ENCODE measurements at places on chromosomes 5 and 9.
A peak's percentile ranks its signal among the peaks of the same experiment; 100 is the strongest.

GRCh38 chr9:101528015-101528414, 5.6 kb upstream of the RNF20 start:
- DNase-seq, result no peak

DNA sequence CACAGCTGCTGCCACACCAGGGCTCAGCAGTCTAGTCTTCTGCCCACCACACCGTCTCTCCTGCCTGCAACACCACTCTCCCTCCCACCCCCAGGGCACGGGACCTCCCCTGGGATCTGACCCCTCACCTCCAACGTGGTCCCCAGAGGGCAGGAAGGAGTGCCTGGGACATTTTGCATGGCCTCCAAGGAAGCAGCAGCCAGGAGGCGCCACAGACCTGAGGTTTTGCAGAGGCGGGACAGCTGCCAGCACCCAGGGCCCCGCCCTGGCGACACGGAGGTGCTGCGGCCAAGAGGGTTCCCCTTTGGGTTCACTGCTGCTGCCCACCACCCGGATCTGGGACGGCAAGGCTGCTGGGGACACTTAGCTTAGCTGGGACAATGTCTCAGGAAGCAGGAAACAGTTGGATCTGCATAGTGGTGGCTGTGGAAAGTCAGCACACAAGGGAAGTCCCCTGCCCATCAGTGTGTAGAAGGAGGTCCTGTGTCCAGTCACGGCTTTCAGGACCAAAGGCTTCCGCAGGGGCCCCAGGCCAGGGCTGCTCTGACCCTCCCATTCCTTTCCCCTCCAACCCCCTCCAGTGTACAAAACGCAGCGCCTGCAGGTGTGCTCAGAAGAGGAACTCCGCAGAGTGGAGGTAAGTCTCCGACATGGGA, 13.8 kb downstream of the PROP1 start:
- no peak for DNase-seq

DNA sequence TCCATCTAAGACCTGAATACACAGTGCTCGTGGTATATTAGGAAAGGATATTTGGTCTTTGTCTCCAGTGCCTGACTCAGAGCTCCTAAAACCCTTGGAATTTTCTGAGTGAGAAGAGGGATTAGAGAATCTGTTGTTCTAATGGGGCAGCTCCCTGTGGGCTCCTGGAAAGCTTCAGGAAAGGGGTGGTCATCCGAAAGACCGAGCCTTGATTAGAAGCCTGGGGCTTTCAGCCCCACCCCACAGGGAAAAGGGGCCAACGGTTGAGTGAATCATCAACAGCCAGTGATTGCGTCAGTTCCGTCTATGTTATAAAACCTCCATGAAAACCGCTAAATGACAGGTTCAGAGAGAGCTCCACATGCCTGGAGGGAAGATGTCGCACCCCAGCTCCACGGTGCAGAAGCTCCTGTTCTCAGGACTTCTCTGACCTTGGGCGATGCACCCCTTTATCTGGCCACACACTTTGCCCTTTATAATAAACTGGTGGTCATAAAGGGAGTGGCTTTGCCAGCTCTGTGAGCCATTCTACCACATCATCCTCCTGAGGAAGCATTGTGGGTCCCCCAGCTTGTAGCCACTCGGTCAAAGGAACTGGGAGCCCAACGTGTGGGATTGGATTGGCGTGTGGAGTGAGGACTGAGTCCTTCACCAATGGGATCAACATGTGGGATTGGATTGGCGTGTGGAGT, 71.0 kb upstream of the ICE1 start:
- peak; percentile 84 for DNase-seq

GRCh38 chr9:99873531-99873930, 32.9 kb upstream of the STX17 start:
- DNase-seq, result no peak

- peak; percentile 73 for DNase-seq
These were observed 407.2 kb upstream of the PIK3R1 start for GRCh38 chr5:67808340-67808739.

GRCh38 chr9:115161446-115161845, 43.5 kb upstream of the TNC start:
- no peak for DNase-seq

DNA sequence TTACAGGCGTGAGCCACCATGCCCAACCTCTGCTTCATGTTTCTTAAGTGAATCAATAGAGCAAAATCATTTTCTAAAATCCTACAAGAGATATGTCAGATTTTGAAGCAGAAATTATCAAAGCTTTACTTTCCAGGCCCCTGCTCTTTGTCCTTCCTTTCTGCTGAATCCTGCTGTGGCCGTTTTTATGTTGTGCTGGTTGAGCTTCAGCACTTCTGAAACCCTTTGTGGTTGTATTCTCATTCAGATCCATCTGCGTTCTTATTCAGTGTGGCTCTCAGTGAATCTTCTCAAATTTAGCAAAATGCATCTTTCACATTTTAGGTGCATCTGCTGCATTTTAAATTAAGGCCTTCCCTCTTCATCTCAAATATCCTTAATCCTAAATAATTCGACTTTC, 26.0 kb downstream of the JMY start:
- no peak for DNase-seq

GRCh38 chr9:105341434-105342146, 97.1 kb downstream of the SLC44A1 start:
- no peak for DNase-seq

DNA sequence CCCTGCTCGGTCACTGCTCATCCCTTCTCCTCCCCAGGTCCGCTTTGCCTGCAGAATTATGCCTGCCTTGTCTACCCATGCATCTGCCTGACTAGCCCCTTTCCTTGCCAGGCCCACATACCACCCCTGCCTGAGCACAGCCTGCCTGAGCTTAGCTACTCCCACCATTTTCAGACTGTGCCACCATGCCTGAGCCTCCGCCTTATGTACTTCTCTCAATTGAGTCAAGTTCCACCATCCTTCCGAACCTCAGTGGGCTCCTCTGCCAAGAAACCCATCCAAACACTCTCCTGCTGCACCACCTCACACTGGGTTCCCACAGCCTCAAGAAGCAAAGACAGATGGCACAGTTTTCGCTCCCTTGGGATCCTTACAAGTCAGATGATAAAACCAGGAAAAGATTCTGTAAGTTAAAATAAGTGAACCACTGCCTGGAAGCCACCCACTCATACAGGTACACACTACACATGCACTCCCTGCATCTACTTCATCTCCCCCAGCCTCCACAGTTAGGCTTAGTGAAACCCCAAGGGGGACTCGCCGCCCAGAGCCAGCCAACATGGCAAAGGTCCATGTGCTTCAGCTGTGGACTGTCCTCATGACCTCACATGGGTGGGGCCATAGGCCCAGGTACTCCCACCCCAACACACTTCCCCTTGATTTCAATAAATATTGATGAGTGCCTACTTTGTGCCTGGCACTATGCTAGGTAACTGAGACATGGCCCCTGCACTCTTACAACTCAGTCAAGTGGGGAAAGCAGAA, 23.1 kb downstream of the P4HA2 start:
- DNase-seq, result no peak

DNA sequence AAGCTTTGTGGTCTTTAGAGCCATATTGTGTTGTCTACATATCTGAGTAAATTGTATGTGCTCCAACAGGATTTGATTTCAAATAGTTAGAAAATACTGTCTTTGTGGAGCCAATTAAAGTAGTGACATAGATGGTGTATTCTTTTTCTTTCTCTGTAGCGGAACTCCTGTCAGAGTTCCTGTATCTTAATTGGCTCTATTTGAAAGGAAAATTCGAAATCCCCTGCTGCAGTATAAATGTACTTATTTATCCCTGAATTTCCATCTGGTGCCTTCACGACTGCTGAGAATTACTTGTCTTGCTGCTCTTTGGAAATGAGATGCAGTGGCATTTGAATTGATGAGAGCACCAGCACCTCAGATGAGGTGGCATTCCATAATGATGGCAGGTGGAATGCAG, 546.7 kb upstream of the SGCD start:
- DNase-seq, result no peak

- peak; percentile 53 for DNase-seq
These were observed 10.4 kb upstream of the FIBCD1 start for GRCh38 chr9:130949188-130950038.

DNA sequence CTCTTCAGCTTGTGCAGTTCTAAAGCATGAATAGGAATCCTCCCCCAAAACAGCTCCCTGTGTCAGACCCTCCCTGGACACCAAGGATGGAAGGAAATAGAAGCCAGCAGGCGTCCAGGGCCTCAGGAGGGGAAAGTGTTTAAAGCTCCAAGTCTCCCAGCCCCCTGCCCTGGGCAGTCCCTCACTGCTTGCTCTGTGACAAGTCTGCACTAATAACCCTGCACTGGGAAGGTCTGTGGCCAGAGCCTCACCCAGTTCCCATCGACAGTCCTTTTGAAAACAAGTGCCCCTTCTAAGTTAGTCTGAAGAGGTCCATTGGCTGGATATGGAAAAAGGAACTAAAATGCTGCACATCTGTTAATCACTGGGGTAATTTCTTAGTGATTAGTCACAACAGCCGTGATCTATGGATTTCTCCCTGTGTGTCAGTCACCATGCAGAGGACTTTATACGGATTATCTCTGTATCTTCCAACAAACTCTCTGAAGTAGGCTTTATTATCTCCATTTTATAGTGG, 195.3 kb downstream of the FBXL7 start:
- peak; percentile 83 for DNase-seq

GRCh38 chr9:128115187-128116103, 12.1 kb downstream of the PTGES2 start:
- peak; percentile 38 for DNase-seq

DNA sequence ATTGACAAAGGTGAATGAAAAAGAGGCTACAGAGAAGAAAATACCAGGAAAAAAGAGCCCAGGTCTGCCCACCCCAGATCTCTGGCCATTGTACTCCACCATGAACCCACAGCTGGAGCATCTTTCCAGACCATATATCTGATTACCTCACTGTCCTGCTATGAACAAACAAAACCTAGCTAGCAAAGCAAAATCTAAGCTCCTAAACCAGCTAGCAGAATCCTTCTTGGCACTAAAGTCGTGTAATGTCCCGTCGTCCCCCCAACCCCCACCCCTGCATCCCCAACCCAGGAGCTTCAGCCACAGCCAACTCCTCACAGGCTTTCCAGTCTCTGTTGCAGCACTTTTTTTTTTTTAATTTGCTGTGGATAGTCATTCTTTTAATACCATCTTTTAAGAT, 2.5 kb downstream of the C1QTNF3 start:
- DNase-seq, result no peak

DNA sequence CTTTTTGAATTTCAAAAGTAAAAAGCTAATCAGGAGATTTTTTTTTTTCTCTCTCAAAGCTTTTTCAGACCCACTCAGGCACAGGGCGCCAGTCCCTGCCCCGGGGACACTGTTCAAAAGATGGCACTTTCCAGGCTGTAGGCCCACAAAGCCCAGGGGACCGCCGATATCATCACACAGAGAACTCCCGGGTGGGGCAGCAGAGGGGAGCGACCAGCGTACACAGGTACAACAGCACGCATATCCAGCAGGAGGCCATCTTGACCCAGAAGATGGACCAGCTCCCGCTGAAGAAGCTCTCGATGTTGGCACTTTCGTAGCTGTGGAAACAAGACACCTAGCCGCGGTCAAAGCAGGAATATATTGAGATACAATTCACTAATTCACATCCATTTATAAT, 108.3 kb downstream of the THBS4 start:
- no peak for DNase-seq

DNA sequence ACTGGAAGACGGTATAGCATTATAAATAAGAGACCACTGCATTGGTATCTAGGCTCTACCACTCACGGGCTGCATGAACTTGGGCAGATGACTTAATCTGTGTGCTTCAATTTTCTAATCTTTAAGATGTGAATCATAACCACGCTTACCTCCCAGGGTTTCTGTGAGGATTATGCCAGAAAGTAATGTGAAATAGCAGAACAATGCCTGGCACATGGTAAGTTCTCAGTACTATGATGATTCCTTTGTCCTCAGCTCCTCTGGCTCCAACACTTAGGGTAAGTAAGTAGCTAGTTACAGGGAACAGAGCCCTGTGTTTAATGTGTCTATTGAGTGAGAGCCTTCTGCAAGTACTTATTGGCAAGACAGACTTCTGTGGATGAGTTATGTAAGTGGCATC, 31.1 kb downstream of the POU4F3 start:
- DNase-seq, result no peak

- no peak for DNase-seq
These were observed 14.0 kb upstream of the GPR151 start for GRCh38 chr5:146529984-146530383.

Measured in osteoblast (primary cell).